HFF-Myc (cell line): ENCODE measurements at places on chromosomes 13 and 19.

DNA sequence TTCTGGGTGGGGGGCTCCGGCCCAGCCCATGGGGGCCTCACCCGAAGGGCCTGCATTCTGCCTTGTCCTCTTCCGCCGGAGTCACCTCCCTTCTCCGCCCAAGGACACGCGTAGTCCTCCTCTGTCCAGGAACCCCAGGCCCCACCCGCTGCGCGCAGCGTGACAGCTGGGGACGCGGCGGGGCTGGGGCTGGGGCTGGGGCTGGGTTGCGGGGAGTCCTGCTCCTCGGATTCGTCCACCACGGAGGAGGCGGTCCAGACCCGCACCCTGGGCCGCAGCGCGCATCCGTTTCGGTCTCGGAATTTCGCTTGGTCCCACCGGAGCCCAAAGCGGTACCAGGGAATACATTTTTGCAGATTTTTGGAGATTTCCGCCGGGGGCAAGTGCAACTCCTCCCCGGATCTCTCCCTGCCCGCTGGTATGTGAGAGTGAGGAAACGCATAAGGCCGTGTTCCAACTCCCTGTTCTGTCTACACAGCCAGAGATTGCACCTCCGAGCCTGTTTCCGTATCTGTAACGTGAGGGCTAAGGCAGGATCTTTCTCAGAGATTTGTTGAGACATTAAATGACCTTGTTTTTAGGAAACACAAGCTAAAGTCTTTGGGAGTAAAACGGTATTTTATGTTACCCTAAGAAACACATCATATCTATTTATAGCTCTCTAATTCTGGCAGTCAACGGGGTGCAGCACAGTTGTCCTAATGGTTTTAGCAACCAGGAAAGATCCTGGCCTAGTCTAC, at the start of gene COX7A1:
COX7A1 (minus strand) TSS at position 96 of the 740 bp plus-strand sequence; CDS start at position 56, 40 bp downstream.
- DNase-seq = no peak

GRCh38 chr13:40578055-40578454, 88.4 kb downstream of the FOXO1 start:
- no peak for DNase-seq

- DNase-seq = no peak
Observed at GRCh38 chr13:104733427-104733826, 1667.2 kb upstream of the SLC10A2 start.

GRCh38 chr13:87094646-87095045, 576.5 kb upstream of the SLITRK5 start:
- no peak for DNase-seq

DNA sequence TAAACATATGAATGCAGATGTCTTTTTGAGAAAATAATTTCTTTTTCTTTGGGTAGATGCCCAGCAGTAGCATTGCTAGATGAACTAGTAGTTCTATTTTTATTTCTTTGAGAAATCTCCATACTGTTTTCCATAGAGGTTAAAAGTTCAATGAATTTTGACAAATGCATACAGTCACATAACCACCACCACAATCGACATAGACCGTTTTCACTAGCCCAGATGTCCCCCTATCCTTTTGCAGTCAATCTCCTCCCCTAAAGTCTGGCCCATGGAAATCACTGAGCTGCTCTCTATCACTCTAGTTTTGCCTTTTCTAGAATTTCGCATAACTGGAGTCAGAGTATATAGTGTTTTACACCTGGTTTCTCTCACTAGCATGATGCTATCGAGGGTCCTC, 10.8 kb downstream of the FAM216B start:
- no peak for DNase-seq

DNA sequence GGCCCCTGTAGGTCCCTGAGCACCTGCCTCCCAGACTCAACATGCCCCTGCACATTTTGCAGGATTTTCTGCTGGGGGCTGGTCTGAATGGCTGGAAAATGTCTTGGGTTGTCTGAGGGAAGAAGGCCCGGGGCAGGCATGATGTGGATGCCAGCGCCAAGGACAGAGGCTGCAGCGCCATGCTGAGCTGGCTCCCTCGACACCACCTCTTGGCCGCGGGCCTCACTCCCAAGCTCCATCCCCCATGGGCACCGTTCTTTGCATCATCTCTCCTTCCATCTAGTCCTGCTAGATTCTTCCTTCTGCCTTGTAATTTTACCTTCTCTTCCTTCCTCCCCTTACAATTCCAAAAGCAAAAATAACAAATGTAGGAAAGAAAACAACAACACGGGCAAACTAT, 70.6 kb downstream of the ZIC5 start:
- no peak for DNase-seq

DNA sequence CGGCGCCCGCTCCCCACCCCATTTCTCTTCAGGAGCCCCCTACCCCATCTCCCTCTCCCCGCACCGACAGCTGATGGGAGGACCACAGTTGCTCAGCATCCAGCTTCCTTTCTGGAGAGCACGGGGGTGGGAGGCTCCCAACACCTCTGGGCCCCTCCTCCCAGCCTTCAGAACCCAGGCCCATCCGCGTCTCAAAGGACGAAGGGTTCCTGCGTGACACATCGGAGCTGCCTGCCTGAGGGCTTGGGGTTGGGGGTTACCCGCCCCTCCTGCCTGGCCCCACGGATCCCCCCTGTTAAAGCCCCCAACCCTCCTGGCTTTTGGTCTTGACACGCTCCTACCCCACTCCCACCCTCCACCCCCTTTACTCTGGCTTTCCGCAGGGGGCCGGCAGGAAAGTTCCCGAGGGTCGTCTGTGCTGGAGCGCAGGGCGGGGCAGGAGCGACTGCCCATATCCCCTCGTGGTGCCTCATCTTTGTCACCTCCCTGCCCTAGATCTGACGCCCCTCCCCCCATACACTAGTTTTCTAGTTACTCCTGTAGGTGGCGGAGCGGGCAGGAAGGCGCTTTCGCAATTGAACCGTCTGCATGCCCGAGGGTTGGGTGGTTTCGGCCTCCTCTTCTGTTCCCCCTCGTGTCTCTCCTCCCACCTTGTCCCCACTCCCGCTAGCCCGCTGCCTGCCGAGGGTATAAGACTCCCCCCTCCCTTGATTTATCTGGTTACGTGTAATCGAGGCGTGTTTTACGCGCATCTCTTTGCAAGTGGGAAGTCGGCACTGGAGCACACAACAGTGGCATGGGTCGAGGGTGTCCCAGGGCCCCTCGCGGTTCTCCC, 924 bp downstream of the TRAPPC5 start:
- peak; percentile 54 for DNase-seq

GRCh38 chr13:21641629-21642028, 29.2 kb upstream of the FGF9 start:
- DNase-seq = no peak

GRCh38 chr19:38840583-38840968, 9.0 kb upstream of the ECH1 start:
- DNase-seq = no peak

DNA sequence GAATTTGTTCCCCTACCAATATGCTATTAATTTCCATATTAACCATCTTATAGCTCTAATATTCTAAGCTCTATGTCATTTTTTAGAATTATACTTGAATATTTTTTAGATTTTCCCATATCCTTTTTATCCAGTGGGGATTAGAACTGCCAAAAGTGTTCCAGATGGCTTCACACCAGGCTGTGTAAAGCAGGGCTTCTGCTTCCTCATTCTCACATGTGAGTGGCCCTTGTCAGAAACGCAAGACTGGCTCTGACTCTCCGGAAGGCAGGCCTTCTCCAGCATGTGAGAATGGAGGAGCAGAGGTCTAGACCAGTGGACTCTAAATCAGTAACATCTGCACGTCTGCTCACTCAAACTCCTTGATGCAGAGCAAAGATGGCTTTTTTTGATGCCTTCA, 650.1 kb downstream of the FGF9 start:
- DNase-seq = no peak

DNA sequence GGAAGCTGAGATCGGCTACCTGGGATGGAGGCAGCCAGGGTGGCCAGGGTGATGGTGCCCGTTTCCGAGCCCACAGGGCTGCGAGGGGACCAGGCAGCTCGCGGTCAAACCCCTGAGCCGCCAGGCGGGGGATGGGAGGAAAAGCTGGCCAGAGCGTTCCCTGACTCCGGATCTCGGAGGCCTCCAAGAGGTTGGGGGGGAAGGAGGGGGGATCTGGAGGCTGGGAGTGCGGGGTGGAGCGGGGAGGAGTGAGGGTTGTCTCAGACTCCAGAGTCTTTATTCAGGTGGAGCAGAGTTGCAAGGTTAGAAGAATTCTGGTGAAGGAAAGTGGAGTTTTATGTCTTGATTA, 1.1 kb downstream of the CACNG7 start:
- DNase-seq = no peak

GRCh38 chr13:23384111-23384510, 49.4 kb downstream of the SACS start:
- DNase-seq = no peak

- DNase-seq = no peak
Observed at GRCh38 chr13:75175575-75175974, 306.4 kb downstream of the TBC1D4 start.

DNA sequence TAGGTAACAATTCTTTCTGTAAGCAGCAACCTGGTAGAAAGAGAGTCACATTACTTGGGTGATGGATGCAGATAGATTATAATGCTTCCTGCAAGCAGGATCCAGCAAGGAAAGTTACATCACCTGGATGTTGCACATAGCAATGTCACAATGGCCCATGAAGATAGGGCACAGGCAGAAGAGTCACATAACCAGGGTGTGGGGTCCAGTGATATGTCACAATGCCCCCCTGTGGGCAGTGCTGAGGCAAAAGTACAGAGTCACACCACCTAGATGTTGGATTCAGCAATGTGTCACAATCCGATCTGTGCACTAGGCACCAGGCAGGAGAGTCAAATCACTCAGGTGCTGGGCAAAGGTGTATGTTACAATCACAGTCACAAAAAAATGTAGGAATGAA, 4.0 kb upstream of the ZNF43 start:
- no peak for DNase-seq

DNA sequence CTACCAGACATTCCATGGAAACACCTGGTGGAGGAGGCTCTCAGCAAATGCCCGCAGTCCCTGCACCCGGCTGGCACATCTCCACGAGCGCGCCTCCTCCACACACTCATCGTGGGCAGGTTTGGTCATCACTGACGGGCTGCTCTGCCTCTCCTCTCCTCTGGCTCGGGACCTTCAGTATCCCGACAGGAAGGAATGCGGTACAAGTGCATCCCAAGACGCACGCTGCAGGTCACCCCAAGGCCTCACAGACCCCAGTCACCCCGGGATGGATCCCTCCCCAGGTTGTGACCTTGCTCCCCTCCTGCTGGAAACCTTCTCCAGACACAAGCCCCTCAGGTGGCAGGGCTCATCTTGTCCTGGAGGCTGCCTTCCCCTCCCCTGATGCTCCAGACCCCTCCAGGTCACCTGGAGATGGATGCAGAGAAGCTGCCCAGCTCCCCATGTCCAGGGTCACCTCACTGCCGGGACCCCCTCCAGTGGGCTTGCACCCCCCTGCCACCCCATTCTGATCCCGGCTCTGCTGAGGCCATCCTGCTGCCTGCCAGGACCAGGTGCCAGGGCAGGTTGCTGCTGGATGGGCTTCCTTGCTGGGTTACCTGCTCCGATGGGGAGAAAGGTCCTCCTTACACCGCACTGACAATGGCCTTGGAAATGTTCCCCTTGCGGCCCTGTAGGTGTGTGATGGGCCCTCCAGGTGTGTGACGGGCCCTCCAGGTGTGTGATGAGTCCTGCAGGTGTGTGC, 29.9 kb downstream of the C13orf46 start:
- no peak for DNase-seq

DNA sequence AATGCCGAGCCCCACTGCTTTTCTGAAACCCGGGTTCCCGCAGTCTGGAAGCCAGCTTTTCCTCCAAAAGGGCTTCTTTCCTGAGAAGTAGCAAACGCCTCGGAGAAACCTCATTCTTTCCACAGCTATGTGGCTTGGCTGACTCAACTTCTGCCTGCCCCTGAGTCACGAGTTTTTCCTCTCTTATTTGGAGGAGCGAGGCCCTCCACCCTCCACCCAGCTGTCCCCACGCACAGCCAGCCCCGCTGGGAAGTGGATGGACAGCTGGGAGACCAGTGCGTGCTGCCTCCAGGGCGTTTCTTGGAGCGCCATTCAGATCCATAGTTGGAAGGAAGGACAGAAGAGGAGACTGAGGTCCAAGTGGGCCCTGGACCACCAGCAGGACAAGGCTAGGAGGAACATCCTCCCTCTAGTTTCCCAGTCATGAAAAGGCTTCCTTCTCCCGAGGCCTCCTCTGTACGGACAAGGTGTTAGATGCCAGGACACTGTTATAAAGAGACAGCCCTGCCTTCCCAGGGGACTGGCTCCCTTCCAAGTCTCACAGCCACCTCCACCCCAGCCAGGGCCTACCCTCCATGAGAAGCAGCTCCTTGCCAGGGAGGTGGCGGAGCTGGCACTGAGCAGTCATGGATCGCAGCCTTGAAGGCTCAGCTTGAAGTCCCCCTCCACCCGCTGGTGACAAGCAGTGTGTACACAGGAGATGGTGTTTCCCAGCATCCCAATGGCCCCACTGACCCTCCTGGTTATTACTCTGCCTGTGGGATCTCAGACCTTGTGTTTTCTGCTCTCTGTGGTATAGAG, 2.5 kb upstream of the PLEKHF1 start:
- DNase-seq = no peak

GRCh38 chr13:49314344-49314882, 66.7 kb downstream of the CDADC1 start:
- no peak for DNase-seq

- peak; percentile 94 for DNase-seq
Observed at GRCh38 chr19:39403331-39404312, 3.0 kb upstream of the ZFP36 start.

GRCh38 chr13:52428295-52428694, 22.1 kb downstream of the VPS36 start:
- no peak for DNase-seq
